ENCODE measurements at places on chromosomes 11 and 22.

DNA sequence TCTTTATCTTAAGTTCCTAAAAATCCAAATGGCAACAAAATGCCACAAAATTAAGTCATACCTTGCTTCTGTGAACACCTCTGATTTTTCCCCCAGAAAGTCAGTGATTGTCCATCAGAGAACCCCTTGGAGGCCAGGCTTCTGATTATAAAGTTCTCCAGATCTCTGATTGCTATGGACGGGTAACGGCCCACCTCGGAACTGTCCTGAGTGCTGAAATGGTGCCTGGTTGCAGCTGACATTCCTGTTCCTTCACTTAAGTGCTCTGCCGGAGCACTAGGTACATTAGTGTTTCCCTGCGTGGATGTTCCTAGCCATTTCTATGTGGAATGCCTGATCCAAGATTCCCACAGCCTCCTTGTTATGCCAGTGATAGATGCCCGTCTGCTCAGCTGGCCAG lies 85.0 kb downstream of the CHST1 start:
- DNase-seq: peak; percentile 8

GRCh38 chr11:125270711-125271110 lies 106.2 kb downstream of the PKNOX2 start:
- no peak for DNase-seq

DNA sequence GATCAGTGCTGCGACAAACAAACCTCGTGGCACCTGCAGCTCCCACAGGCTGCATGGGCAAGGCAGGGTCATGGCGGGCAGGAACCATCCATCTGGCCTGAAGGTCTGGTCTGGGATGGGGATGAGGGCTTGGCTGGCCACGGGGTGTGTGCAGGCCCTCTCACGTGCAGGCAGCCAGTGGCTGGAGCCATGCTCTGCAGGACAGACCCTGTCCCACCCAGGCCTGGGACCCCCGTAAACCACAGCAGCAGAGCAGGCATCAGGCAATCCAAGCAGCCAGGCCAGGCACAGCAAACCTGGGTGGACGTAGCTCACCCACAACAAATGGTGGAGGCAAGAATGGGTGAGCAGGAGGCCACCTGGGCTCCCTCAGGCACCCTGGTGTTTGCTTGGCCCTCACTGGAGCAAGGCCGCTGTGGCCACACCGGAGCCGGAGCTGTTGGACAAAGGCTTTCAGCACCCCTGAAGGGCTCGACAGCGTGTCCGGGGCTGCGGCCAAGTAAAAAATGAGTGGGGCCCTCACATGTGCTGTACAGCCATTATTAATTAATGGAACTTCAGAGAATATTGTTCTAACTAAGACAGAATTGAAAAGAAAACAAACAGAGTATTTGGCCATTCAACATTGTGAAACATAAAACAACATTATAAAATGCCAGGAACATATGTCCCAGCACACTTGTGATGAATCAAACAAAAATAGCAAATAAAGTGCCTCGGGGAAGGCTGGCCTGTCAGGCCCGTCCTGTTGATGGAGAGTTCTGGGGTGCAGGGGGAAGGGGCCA lies 24.0 kb upstream of the GNB1L start:
- DNase-seq: no peak

GRCh38 chr22:26777156-26777801 lies 119.9 kb downstream of the MIAT start:
- DNase-seq: no peak

DNA sequence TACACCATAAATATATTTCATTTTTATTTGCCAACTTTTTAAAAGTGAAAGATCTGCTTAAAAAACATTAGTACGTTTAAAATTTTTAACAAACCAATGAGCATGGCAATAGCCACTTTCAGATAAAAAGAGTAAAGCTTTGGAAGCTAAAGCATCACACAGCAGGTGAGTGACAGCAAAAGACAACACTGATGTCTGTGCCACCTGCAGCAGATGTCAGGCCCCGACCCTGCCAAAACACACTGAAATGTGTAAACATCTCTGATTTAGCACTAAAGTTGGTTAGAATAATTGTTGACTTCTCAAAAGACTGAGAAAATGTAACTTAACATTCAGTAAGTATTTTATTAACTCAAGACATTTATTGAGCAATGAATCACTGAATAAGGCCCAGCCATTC lies 232.9 kb downstream of the DLG2 start:
- DNase-seq: no peak

DNA sequence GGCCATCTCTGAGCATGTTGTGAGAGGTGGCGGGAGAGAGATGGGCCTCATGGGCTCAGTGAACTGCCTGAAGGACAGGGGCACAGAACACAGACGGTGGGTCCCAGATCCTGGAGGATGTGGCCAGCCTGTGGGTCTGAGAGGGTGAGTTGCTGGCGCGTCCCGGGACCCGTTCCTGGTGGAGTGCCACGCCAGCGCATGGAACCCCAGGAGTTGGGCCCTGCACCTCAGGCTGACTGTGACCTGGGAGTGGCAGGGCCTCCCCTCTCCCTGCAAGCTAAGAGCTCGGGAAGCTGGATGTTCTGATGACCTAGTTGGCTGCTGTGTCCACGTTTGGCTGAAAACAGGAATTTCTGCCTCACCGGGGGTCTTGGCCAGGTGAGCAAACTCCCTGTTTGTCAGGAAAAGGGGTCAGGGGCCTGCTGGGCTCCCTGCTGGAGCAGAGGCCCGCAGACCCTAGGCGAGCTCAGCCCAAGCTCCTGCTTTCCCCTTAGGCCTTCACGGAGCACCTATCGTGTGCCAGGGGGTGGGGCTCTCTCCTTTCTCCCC lies 15.0 kb downstream of the LRRC32 start:
- no peak for DNase-seq

GRCh38 chr22:50599816-50600455 lies 657 bp upstream of the MAPK8IP2 start:
- no peak for DNase-seq

DNA sequence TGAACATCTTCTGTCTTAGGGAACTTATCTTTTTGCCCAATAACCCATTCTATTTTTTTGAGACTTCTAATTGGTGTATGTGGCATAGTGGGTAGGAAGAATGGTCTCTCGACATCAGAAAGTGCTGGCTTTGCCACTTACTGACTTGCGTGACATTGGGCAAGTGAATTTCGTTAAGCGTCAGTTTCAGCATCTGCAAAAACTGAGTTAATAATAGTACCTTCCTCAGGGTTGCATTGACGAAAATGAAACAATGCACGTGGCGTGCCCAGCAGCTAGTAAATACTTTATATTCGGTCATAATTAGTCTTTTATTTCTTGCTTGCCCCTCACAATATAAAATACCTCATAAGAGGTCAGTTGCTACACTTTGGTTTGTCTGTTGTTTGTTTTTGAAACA lies 12.5 kb upstream of the GRIK4 start:
- DNase-seq: no peak

DNA sequence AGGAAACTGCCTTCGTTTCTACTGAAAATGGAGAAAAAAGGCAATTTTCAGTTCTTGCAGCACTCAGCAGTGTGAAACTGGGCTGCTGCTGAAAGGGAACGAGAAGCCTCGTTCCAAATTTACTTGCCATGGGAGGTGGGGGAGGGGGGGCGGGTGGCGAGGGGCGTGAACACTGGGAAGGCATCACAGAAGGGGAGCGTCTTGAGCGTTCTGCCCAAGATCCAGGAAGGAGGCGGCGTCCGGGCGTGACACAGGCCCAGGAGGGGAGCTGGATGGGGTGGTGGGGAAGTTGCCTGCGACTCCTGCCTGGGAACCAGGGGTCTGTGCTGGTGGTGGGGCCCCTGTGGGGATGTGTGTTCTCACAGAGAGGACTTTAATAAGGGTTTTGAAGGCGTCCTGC lies 213.5 kb downstream of the CTTN start:
- DNase-seq: no peak

DNA sequence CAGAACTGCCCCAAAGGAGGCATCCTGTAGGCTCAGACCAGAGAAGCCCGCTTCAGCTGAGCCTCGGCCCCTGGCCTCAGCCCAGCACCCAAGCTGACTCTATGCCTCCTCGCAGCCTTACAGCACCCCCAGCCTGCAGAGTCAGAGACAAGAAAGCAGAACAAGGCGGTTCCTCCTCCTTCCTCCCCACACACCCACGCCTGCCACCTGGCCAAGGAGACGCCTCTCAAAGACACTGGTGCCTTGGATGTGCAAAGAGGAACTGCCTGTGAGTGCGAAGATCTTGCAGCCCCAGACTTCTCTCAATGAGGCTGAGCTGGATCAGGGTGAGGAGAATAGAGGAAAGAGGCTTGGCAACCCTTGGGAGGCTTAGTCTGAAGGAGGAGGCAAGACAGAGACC lies 60.2 kb downstream of the PDE2A start:
- no peak for DNase-seq

DNA sequence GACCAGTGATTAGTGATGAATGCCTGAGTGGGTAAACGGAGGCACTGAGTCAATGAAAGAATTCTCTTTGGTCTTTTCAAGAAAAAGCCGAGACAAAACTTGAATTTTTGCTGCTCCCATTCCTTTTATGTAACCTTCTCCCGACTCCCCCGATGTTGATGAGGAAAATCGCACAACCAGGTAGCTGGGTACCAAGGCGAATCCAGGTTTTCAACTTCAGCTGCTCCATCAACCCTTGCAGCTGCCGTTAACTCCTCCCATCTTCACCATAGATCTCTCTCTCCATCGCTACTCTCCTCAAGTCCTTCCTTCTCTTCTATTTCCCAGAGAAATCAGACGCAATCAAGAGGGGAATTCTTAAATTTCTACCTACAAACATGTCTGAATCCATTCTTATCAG lies 611 bp upstream of the USP2 start:
- no peak for DNase-seq

GRCh38 chr11:119885067-119885466 lies 156.1 kb upstream of the NECTIN1 start:
- no peak for DNase-seq

DNA sequence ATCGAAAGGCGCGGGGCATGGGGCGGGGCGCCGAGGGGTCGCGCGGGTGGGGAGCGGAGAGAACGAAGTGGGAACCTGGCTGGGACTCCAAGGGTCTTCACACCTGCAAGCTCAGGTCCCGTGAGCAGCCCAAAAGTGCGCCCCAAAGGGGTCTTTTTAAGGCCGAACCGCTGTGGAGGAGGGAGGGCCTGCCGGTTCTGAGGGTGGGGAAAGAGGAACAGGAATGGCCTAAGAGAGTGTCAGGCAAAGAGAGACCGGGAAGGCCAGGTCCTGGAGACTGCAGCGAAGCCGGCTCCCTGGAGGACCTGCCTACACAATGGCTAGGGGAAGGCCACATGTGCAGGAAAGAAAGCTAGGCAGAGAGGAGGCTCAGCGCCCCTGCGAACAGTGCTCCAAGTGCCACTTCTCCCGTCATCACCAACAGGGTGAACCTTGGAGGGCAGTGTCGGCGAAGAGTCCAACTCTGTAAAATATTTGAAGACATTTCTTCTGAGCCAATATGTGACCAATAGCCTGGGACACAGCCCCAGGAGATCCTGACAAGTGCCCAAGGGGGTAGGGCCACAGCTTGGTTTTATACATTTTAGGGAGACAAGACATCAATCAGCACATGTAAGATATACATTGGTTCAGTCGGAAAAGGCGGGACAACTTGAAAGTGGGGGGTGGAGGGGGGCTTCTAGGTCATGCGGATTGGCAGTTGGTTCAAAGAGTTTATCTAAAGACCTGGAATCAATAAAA lies 710 bp upstream of the DGCR2 start:
- DNase-seq: no peak

GRCh38 chr11:12963792-12964536 lies 45.2 kb upstream of the RASSF10 start:
- DNase-seq: no peak

DNA sequence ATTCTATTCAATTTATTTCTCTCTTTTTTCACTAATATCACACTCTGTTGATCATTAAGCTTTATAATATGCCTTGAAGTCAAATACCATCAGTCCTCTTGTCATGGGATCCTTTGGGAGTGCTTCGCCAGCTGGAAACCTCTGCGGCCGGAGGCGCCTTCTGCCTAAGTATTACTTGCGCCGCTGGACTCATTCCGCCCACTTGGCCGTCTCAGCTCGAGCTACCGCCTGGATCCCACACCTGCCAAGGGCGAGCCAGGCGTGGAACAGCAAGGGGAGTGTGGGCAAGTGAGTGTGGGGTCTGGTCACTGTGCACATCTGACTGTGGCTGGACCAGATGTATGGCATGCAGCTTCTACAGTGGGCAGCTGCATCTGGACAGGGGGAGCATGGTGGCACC lies 9.1 kb upstream of the MAP6 start:
- no peak for DNase-seq

DNA sequence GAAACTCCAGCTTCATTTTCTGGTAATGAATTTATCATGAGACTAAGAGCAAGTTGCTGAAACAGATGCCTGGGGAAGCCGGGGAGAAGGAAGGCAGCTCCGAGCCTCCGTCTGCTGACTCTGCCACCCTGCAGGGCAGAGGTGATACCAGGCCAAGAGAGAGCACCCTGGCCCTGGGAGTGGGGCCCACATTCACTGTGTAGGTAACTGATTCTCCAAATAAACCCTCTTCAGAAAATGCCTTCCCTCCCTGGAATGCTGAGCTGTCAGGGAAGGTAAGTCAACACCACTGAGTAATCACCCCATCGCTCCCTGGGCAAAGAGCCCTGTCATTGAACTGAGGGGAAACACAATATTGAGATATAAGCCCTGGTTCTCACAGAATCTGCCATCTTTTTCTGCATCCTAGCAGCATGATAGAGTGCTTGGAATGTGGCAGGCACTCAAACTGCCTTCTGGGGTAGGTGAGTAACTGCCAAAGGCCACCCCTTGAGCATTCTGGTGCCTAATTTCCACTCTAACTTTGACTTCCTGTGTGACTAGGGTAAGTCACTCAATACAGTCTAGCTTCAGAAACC lies 147.6 kb downstream of the SPATA19 start:
- DNase-seq: no peak

- no peak for DNase-seq
Observed at GRCh38 chr11:69617220-69617619, 23.7 kb upstream of the CCND1 start.

DNA sequence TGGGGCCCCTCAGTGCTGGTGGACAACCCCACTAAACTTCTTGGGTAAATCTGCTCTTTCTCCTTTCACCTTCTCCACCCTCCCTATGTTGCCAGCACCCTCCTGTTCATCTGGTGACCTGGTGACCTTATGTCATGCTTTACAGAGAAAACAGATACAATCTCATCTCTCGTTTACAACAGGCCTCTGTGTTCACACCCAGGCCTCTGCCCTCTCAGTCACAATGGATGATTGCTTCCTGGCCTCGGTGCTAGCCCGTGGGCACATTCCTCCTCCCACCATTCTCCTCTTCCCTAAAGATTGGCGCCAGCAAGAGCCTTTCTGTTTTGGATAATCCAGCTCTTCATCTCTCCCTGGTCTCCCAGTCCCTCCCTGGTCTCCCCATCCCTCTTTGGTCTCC lies 12.3 kb upstream of the PNPLA3 start:
- DNase-seq: no peak

- no peak for DNase-seq
Observed at GRCh38 chr22:22421392-22421791, 87.2 kb downstream of the ZNF280B start.

- no peak for DNase-seq
Observed at GRCh38 chr22:33018232-33018864, 39.8 kb downstream of the SYN3 start.

Measured in retinal pigment epithelial cell (primary cell).